ENCODE measurements at places on chromosomes 6 and 20. TPM values are rescaled to one million over a fixed set of nuclear protein-coding genes. Genes with fewer than 3 reads are reported as not detected.

The GPR6 gene
- not detected for total RNA-seq

The TRIM26 gene
- 44.3 TPM for total RNA-seq

The FBXO5 gene
- total RNA-seq, result 24.3 TPM

DNA sequence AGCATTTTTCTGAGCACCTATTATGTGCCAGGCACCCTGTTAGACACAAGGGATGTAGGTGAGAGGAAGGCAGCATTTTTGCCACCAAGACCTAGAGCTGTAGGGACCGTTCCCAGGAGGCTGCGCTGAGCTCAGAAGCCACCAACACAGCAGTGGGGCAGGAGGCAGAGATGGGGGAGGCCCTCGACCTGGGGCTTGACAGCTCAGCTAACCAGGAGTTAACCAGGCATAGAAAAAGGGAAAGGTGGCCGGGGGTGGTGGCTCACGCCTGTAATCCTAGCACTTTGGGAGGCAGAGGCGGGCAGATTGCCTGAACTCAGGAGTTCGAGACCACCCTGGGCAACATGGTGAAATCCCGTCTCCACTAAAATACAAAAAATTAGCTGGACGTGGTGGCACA, 29.5 kb downstream of the KIF25 start:
- DNase-seq, result no peak

DNA sequence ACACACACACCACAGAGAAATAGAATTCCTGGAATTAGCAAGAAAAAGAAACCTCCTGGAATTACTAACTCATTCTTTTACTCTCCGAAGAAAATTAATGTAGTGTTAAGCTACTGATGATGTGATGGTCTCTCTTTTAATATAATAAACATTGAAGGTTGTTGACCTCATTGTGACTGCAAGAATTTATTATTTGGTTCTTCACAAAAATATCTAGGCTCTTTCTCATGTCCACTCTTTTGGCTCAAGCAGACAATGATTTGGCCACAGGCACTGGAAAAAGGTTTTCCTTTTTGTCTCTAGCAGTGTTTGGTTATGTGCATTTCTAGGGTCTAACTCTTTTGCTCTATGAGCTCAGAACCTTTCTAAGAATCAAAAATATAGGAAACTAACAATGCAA, 811.9 kb downstream of the TENT5A start:
- no peak for DNase-seq

DNA sequence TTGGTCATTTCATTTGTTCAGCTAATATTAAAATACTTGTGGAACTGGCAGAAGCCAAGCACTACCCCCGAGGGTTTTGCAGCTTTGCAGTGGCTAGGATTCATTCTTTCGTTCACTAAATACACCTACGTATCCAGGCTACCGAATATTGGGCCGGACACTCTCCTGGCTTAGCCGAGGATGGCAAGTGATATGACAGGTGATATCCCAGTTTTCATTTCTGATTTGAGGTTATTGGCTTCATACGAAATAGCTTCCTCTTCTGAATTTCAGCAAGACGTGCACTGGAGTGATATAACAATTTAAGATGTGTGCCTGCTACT, 536 bp upstream of the MTFR2 start:
- no peak for DNase-seq

- DNase-seq, result no peak
These were observed 40.4 kb downstream of the IRF4 start for GRCh38 chr6:431986-432385.

- no peak for DNase-seq
These were observed 123.5 kb downstream of the LMBRD1 start for GRCh38 chr6:69673298-69673697.

DNA sequence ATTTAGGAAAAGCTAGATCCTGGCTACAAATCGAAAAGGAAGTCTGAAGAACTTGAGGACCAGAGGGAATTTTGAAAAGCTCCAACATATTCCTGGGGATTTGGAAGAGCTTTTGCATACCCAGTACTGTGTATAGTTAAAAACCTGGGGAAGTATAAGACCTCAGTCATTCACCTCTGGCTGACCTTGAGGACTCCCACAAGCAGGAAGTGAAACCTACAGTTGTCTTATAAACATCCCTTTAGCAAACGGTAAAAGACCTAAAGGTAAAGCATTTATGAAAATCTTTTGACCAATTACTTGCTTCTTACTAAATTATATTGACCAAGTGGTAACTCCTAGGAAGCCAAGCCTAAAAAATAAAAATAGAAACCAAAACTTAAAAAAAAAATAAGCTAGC, 175.0 kb downstream of the HAO1 start:
- no peak for DNase-seq

Data from MG63 (cell line).